ENCODE measurements at places on chromosomes 5 and 9.

DNA sequence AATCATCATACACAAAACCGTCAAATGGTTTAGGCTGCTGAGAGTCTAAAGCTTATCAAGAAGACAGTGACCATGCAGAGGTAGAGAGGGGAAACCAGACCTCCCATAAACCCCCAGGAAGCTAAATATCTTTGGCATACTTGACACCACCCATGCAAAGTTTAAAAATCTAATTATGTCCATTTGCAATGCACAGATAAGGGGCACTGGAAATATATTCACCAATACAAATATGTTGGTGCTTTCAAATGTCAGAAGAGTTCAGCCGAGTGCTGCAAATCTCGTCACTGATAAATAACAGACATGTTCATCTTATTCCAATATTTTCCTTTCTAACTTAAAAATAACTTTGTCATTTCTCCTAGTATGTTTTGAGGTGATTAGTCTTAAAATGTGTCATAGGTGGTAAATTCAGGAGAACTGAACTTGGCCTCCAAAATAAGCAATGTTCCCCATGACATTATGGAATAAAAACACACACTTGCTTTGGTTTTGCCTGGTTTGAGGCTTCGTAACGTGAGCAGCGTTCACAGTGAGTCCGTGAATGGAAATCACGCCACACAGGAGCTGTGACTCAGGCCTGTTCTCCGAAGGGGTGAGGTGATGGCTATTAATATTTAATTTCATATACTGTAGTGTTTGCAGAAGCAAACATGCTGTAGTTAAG is 182.2 kb downstream of the AOPEP start:
- no peak for DNase-seq

DNA sequence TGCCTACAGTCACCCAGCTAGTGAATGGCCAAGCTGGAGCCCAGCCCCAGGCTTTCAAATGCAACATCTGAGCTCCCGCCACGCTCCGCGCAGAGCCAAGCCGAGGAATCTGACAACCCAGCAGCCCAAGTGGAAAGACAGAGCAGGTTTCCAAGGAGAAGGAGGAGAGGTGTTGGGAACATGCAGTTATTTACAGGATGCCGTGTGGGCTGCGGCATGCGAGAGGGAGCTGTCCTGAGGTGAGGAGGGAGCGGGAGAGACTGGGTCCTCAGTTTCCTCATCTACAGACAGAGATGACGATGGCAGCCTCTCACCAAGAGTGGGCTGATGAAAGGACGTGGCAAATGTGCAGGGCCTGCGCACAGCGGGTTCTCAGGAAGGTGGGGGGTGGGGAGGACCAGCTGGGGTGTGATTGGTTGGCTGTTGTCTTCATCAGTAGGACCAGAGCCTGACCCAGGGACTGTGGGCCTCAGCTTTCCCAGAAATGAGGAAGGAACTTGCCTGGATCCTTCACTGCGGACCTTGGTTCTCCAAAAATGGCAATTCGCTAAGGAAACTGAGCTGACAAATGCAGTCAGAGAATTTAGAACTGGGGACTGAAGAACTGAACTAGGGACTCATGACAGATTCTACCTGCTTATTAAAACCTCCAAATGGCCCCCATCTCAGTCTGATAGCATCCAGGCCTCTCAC is 14.8 kb upstream of the CPLX2 start:
- no peak for DNase-seq

- no peak for DNase-seq
Observed at GRCh38 chr5:181259974-181260719, 796 bp downstream of the TRIM52 start.

DNA sequence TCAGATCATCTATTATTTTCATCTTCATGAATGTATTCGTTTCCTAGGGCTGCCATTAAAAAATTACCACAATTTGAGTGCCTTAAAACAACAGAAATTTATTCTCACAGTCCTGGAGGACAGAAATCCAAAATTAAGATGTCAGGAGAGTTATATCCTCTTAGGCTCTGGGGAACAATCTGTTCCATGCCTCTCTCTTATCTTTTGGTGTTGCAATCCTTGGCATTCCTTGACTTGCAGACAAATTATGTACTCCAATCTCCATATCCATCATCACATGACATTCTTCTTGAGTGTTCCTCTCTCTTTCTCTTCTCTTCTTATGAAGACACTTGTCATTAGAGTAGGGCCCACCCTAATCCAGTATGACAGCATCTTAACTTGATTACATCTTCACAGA is 339.4 kb downstream of the EFNA5 start:
- DNase-seq: no peak

- DNase-seq: no peak
Observed at GRCh38 chr9:105359892-105360291, 87.9 kb upstream of the FSD1L start.

GRCh38 chr5:36854402-36855140 is 22.0 kb upstream of the NIPBL start:
- no peak for DNase-seq

GRCh38 chr5:176383961-176384360 is 4.4 kb downstream of the NOP16 start:
- DNase-seq: no peak

- DNase-seq: no peak
Observed at GRCh38 chr5:138601444-138601843, 26.2 kb upstream of the HSPA9 start.

DNA sequence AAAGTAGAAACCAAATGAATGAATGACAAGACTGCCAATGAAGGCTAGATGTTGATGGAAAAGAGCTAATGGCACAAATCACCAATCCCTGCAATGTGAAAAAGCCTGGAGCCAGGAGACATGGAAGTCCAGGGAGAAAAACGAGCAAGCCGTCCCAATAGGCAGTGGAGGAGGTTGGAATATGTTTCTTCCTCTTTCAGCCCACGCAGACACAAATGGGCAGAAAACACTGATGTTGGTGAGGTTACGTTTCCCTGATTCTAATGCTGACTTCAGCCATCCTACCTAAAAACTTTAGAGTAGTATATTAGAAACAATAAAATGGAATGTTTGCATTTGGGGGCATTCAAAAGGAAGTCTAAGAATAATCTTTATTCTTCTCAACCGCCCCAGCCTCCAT is 23.9 kb upstream of the KIF2A start:
- no peak for DNase-seq

DNA sequence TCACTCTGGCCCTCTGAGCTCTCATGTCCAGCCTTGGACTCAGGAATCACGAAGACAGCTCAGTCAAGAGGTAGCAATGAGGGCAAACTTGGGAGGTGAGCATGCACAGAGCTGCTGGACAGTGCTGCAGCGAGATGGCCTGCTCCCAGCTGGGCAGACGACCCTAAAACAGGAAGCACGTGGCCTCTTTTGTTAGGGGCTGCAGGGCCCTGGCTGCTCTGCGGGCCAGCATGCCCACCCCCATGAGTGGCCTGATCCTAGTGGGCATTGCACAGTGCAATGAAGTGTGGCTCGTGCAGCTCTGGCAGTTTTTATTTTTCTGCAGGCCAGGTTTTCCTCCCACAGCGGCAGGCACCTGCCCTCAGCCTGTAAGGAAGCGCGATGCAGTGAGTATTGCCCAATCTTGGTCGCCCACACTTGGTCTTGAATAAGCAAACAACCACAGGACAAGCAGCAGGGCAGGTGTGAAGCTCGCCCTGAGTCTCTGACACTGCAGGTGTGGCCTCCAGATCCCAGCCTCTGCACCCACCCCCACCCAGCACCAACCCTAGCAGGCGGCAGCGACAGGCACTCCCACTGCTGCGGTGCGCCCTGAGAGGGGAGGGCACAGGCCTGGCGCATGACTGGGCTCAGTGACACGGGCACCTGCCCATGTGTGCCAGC is 60.8 kb downstream of the SEMA4D start:
- no peak for DNase-seq

GRCh38 chr5:56993241-56993640 is 41.3 kb upstream of the MIER3 start:
- DNase-seq: no peak

All from NCI-H1092 (cell line).